ENCODE measurements at places on chromosomes 12 and 14. TPM values are rescaled to one million over a fixed set of nuclear protein-coding genes. Genes with fewer than 3 reads are reported as not detected.

Gene NOS1
- 4.4 TPM for total RNA-seq

Gene RD3L
- not detected for total RNA-seq

Gene IQSEC3
- total RNA-seq, result 11.9 TPM

Gene SERPINA9
- not detected for total RNA-seq

Gene KLRC4
- not detected for total RNA-seq

Gene RGS6
- total RNA-seq, result 13.5 TPM

Gene PRKD1
- 28.2 TPM for total RNA-seq

Gene CCDC92
- total RNA-seq, result 52.6 TPM

Gene KLRK1
- 0.31 TPM for total RNA-seq

Gene CISTR
- not detected for total RNA-seq

Gene CLEC2A
- not detected for total RNA-seq

Gene CHGA
- total RNA-seq, result 51.6 TPM

Gene KRT1
- total RNA-seq, result 0.31 TPM

Gene RERGL
- total RNA-seq, result 0.94 TPM

Gene OR2AP1
- total RNA-seq, result not detected

Gene LUM
- 4.4 TPM for total RNA-seq

Gene DAD1
- total RNA-seq, result 61.0 TPM

Gene ASCL4
- total RNA-seq, result not detected

Gene TMEM132D
- total RNA-seq, result 7.5 TPM

Gene HOXC6
- not detected for total RNA-seq

Gene IL26
- total RNA-seq, result not detected

Gene GPR137C
- total RNA-seq, result 33.2 TPM

Gene EPS8
- total RNA-seq, result 207 TPM

Gene VWF
- total RNA-seq, result 17.5 TPM

Gene PLA2G1B
- not detected for total RNA-seq

Gene TSPAN11
- total RNA-seq, result 13.8 TPM

Gene GDF3
- not detected for total RNA-seq

Gene CNTN1
- total RNA-seq, result 297 TPM

Gene SERPINA12
- not detected for total RNA-seq

Gene TTC7B
- total RNA-seq, result 39.1 TPM

Gene KLRC1
- total RNA-seq, result not detected

Gene CCDC38
- not detected for total RNA-seq

Gene C14orf93
- total RNA-seq, result 6.3 TPM

Gene KRT85
- not detected for total RNA-seq

Gene RECQL
- total RNA-seq, result 28.2 TPM

Gene CCDC196
- total RNA-seq, result not detected

Gene E2F7
- total RNA-seq, result 5.0 TPM

Gene CABP1
- 6.3 TPM for total RNA-seq

Gene TM9SF1
- 20.7 TPM for total RNA-seq

Gene CLEC1A
- total RNA-seq, result 0.63 TPM

Gene SMCO2
- total RNA-seq, result 2.2 TPM

Gene BRAP
- total RNA-seq, result 28.2 TPM

Gene VASH1
- 103 TPM for total RNA-seq
